COLO829 (cell line): ENCODE measurements at places on chromosomes 11 and 22.

DNA sequence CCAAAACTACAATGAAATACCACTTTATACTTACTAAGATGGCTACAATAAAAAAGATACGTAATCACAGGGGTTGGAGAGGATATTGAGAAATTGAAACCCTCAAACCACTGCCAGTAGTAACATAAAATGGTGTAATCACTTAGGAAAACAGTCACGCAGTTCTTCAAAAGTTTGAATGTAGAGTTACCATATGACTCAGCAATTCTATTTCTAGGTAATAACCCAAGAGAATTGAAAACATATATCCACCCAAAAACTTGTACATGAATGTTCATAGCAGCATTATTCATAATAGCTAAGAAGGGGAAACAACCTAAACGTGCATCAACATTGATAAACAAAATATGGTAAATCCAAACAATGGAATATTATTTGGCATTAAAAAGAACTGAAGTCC is 24.4 kb upstream of the PSMA1 start:
- no peak for DNase-seq

DNA sequence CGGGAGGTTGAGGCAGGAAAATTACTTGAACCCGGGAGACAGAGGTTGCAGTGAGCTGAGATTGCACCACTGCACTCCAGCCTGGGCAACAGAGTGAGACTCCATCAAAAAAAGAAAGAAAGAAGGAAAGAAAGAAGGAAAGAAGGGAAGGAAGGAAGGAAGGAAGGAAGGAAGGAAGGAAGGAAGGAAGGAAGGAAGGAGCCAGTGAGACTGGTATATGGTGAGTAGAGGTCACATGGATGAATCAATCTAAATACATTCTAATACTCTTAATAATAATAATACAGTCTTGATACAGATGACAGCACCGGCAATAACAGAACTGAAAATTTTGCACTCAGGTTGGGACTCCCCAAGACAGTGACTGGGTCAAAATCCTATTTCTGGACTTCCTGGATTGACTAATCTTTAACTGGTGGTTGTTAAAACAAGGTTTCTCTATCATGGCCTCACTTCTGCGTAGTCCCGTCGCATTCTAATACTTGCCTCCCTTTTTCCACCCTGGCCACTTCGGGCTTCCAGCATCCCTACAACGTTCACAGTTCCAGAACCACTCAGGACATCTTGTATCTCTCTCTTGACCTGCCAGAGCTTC is 53.5 kb upstream of the EIF3M start:
- no peak for DNase-seq

DNA sequence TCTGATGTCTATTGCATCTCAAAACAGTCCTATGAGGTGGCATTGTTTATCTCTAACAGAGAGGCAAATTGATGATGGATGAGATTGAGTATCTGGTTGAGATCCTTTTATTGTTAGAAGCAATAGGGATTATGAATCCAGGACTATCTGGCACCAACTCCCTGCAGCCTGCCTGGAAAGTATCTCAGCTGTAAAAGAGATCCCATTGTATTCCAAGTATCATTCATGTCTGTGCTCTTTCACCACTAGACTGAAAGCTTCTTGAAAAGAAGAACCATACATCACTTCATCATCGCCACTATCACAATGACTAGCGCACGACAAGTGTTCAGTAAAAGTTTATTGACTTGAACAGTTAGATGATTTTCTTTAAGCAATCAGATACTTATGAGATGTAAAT is 41.9 kb upstream of the PCF11 start:
- DNase-seq = peak; percentile 18

DNA sequence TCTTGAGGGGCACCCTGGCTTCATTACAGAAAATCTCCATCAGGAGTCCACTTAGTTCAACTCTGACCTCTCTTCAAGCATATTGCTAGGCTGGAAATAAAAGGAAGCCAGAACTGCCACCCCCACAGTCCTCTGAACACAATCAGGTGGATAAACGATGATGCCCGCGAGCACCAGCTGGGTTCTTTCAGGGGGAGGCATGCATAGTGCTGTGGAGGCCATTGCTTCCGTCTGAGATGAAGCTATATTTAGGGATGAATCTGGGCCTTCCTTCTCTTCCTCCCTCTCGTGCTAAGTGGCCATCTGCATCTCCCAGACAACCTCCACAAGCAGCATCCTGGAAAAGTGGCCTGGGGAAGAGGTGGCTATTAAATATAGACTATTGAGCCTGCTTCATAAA is 3.9 kb upstream of the MICAL2 start:
- no peak for DNase-seq

DNA sequence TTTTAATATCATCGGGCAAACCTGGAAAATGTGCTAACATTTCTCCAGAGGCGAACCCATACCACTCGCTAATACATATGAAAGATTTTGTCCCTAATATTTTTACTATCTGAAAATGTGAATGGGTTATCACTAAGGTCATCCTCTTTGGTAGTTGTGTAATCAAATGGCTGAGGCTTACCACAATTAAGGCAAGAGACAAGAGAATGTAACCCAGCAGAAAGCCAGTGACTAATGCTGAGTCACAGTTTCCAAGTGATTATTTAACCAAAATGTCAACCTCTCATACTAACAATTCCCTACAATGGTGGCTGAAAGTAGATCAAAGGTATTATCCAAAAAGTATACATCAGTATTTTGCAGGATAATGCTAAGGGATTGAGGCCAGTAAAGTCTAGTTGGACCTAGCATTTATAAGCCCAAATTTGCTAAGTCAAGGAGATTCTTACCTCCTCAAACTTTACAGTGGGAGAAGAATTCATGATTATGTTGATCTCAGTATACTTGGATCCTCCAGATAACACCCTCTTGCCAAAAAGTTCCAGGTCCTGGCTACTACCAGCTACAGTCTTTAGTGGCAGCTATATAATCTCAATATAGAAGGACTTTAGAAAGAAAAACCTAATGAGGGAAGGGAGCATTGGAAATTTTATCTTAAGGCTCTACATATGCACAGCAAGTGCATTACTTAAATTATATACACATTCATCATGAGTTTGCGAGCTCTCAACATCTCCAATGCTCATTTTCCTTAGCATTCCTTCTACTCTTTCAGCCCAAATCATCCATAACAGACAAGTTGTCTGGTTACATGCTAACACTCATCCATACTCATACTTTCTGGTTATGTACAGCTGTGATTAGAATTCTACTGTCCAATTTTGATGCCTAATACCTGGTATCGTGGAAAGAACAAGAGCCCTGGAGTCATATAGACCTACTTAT is 25.4 kb downstream of the SIK3 start:
- DNase-seq = peak; percentile 79

DNA sequence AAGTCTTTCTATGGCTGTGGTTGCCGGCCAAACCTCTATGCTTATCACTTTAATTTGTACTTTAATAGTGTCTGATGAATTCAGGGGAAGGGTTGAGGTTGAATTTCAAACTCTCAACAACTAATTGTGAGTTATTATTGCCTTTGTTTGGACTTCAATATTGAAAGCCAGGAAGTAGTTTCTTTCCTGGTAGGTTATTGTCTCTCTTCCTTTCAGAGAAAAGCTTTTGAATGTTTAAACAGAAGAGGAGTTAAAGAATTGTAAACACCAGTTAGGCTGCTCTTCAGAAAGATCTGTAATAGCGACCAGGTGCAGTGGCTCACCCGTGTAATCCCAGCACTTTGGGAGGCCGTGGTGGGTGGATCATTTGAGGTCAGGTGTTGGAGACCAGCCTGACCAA is 22.2 kb downstream of the NNMT start:
- no peak for DNase-seq

DNA sequence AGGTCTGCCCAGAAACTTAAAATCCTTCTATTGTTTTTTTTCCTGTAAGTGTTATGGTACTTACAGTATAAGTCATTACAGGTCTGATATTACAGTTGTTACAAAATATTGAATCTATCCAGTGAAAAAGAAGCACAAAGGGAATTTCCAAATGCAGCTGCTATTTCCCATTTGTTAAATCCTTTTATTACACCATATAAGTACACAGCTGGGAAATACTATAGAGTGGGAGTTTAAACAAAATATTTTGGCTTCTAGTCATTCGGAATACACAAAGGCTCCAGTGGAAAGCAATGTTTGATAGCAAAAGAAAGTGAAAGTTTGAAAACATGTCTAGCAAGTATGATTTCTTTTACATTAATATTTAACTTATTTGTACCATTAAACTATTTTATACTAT is 18.0 kb downstream of the SOX6 start:
- DNase-seq = no peak

DNA sequence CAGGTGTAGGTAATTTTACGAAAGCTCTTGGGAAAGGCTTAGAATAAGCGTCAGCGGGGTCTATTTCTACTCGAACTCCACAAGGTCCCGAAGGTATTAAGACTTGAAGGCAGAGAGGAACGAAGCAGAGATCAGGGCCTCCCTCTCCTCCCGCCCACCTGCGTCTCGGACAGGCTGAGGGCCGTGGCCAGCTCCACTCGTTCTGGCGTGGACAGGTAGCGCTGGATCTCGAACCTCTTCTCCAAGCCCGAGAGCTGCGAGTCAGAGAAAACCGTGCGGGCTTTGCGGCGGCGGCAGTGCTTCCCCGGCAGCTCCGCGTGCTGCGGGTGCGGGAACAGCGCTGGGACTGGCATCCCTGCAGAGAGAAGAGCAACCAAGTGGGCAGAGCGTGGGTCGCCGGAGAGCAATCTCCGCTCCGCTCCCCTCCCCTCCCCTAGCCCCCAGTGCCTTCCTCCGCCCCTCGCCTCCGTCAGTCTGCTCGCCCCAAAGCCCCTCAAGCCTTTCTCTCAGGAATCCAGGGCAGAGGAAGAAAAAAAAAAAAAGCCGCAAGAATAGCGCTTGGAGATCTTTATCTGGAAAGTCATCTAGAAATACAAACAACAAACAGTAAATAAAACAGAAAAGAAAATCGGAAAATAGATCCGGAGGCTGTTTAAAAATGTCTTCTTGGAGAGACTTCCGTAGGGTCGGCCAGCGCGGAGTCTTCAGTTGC is 2.4 kb downstream of the BSX start:
- DNase-seq = no peak

GRCh38 chr11:29361369-29361768 is 655.5 kb downstream of the KCNA4 start:
- DNase-seq = no peak

- DNase-seq = peak; percentile 74
Measured at GRCh38 chr11:69799582-69799981, 19.6 kb downstream of the FGF3 start.

DNA sequence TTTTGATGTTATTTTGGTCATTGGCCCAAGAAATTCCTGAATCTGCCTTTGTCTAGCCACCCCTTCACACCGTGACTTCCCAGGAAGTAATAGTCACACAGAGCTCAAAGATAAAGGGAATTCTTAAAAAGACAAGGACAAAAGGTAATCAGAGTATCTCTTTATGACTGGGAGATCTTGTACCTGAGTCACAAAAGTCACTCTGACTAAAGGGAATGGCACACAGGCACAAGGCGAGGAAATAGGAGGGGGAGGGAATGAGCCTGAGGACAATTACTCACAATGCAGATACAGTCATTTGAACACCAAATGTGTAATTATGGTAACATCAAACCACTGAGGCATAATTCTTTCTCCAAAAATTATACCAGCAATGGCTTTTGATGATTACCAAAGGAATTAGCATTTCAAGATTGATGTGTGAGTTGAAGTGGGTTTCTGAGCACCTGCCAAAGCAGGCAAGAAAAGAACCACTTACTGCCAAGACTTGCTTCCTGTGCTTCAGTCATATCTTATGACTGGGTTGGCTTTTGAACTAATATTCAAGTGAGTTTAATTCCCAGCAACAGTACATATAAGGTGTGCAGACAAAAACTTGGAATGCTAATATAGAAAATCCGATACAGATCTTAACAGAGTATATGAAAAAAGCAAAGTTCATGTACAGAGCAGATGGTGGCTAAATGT is 856.4 kb downstream of the LRRC4C start:
- no peak for DNase-seq

DNA sequence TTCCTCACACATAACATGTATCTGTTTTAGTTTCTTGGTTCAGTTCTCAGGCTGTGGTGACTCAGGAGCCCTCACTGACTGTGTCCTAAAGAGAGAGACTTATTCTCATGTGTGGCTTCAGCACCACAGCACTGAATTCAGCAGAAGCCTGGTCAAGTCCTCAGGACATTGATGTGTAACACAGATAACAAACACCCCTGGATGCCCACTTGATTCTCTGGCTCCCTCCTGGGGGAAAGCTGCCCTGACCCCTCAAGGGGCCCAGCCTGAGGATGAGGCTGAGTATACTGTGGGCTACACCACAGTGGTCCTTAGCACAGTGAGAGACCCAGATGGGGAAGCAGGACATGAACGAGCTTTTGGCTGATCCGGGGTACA is 87.2 kb upstream of the VPREB1 start:
- DNase-seq = no peak

- DNase-seq = no peak
Measured at GRCh38 chr22:42792909-42793847, 63.9 kb downstream of the ARFGAP3 start.

- no peak for DNase-seq
Measured at GRCh38 chr11:12677131-12677530, 2.9 kb downstream of the TEAD1 start.

DNA sequence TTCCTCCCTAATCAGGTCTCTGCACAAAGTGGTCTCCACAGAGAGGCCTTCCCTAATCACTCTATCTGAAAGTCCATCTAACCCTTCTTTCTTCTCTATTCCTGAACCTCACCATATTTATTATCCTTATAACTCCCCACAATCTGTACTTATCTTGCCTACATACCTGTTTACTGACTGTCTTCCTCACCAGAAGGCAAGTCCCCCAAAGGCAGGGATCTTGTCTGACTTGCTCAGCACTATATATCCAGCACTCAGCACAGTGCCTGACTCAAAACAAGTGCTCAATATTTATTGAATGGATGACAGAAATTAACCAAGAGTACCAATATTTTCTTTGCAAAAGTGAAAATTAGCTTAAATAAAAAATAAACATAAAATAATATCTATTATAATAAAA is 5.5 kb downstream of the DCUN1D5 start:
- DNase-seq = no peak

DNA sequence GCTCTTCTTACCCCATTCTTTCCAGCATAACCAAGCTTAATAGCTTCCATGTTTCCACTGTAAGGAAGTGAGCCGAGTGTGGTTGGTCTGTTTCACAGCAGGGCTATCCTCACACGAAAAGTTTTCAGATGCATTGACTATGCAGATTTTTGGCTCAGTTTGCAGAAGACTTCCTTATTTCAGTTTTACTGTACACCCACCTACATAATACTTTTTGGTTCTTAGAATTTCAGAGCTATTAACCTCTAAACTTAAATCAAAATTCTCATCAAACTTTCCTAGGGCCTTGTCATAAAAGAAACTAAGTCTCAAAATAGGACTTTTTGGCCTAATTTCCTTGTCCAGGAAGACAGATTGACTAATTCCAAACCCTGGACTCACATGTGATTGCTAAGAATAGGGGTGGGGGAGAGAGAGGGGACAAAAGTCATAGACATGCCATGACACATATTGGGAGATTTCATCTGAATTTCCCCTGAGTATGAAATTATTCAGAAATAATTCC is 7.3 kb upstream of the EHF start:
- no peak for DNase-seq

- no peak for DNase-seq
Measured at GRCh38 chr11:13229711-13230318, 47.8 kb upstream of the BMAL1 start.

- no peak for DNase-seq
Measured at GRCh38 chr11:125176866-125177265, 12.3 kb downstream of the PKNOX2 start.

- no peak for DNase-seq
Measured at GRCh38 chr11:123480882-123481281, 50.8 kb downstream of the GRAMD1B start.
